ENCODE measurements at places on chromosomes 16 and 17.

GRCh38 chr16:72189865-72190371 lies 18.0 kb upstream of the PMFBP1 start:
- no peak for DNase-seq

GRCh38 chr17:18238299-18238698 lies 12.9 kb downstream of the LLGL1 start:
- no peak for DNase-seq

- no peak for DNase-seq
Observed at GRCh38 chr16:48534601-48535340, 75.2 kb downstream of the N4BP1 start.

GRCh38 chr17:75813081-75814020 lies 28.7 kb downstream of the UNK start:
- DNase-seq: no peak

DNA sequence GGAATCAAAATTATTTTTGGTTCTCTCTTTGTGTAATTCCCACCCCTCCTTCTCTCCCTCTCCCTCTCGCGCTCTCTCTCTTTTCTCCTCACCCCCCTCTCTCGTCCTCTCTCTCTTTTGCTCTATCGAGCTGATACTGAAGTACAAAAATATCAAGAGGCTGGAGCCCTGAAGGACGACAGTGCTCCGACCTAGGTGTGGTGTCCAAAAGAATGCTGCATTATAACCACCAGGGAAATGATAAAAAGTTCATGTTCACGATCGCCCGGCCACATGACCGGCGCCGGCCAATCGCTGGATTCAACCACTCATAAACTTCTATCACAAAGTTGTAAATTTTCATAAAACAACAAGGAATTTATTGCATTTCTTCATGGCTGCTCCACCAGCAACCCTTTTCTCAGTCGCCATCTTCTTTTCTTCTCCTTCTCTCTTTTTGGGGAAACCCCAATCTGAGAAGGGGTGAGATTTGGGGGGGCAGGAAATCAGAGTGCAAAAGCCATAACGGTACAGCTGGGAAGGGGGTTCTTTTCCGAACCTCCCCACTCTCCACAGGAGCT lies at the start of gene HOXB6:
Gene HOXB6 (minus strand): TSS at position 217 of the 560 bp plus-strand sequence. CDS start 6,836 bp downstream, outside the sequence.
- DNase-seq: peak; percentile 92

- no peak for DNase-seq
Observed at GRCh38 chr16:56363781-56364565, 61.4 kb downstream of the AMFR start.

GRCh38 chr17:7932949-7933348 lies 943 bp downstream of the CNTROB start:
- DNase-seq: peak; percentile 67

DNA sequence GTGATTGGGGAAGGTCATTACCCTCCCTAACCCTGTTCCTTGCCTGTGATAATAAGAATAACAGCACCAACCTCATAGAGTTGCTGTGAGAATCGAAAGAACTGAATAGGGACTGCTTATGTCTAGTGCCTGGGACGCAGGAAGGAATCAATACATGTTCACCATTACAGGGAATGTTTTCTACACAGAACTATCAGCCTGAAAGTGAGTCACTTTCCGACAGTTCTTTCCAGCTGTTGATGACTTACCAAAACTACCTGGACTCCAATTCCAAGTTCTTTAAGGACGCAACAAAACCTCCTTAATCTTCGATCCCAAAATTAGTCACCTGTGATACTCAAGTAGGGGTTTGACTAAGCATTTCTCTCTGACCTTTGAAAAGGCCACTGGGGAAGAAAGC lies 29.4 kb downstream of the ZNF423 start:
- no peak for DNase-seq

DNA sequence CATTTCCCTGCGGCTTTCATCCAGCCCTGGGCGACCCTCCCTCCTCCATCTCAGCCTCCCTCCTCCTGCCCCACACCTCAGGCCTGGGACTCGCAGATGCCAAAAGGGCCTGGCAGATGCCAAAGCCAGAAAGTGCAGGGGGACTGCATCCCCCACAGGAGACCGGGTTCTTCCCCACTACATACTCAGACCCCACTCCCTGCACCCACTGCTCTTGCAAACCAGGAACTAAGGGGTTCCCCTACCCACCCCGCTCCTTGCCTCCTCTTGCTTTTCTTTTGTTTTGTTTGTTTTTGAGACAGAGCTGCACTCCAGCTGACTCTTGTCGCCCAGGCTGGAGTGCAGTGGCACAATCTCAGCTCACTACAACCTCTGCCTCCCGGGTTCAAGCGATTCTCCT lies 3.2 kb downstream of the HS3ST6 start:
- no peak for DNase-seq

GRCh38 chr17:39753514-39754160 lies 15.9 kb downstream of the GRB7 start:
- DNase-seq: no peak

DNA sequence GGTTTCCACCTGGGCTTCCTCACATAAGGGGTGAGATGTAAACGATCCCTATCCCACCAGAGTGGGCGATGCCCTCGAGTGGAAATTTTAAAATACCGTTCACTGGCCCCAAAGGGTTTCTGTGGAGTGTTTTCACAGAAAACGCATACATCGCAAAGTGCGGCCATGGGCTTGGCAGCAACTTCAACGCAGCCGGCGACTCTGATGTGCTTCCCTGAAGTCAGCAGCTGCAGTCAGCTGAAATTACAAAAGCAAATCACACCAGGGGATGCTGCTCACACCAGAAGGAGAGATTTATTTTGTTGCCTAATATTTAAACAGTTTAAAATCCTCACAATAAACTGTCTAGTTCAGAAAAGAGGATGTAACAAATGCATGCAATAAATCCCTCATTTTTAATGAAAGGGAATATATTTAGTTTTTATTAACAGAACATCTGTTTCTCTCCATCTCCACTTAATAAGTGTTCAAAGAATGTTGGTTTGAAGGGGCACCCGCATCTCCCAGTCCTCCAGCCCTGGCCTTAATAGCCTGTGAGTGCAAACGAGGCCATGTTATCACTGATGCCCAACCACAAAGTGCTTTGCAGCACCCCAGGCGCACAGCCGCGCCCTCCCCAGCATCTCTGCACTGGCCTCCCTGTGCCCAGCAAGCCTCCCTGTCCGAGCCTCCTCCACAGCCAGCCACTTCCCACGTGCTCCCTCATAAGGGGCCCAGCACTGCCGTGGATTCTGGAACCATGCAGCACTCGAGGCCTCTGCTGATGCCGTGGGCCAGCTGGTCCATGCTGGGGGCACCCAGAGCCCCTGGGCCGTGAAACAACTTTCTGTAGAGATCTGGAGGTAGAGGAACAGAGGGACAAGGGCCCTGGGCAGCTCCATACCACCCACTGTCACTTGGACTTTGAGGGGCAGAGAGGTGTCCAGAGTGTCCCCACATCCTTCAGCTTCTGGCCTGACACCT lies 17.3 kb upstream of the XYLT2 start:
- no peak for DNase-seq

DNA sequence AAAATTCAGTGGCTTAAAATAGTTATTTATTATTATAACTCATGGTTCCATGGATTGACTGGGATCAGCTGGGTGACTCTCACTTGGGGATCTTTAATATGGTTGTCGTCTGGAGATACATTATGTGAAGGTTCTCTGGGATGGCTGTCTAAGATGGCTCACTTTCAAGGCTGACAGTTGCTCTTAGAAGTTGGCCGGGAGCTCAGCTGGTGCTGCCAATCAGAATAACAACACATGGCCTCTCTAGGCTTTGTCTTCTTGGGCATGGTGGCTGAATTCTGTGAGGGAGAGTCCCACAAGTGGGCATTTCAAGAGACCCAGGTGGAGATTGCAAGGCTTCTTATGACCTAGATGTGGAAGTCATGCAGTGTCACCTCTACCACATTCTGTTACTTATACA lies 269.7 kb downstream of the CA10 start:
- no peak for DNase-seq

DNA sequence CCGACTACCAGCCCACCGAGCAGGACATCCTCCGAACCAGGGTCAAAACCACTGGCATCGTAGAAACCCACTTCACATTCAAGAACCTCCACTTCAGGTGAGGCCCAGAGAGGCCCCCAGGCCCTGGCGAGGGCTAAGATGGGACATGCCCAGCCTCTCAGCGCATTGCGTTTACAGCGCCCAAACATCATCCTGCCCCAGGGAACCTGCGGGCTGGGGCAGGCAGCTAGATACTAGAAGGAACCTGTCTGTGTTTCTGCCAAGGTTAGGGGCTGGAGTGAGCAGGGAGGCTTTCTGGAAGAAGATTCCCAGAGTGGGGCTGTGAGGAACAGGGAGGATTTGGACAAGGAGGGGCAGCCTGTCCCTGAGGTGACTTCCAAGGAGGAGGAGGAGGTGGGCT lies 90.6 kb downstream of the AMFR start:
- DNase-seq: no peak

DNA sequence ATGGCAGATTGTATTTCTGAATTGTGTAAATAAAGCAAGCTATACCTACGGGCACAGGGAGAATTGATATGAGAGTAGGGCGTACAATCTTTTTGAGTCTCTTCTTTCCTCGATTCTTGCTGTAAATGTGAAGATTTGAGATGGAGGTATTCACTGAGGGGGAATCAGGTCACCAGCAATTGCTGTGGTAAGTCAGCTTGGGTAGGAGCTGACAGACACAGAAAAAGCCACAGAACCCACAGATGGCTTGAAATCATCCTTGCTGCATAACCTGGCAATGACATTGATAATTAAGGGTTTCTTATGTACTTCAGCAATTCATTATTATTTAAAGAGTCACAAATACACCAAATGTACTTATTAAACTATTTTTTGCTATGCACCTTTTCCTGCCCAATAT lies 164.2 kb downstream of the CNTNAP4 start:
- no peak for DNase-seq
